ENCODE measurements at places on chromosomes 5 and 9.
A peak's percentile ranks its signal among the peaks of the same experiment; 100 is the strongest.

GRCh38 chr9:15369871-15370270, 52.8 kb upstream of the SNAPC3 start:
- DNase-seq = no peak

- no peak for DNase-seq
Observed at GRCh38 chr9:2096376-2096970, 81.3 kb downstream of the SMARCA2 start.

DNA sequence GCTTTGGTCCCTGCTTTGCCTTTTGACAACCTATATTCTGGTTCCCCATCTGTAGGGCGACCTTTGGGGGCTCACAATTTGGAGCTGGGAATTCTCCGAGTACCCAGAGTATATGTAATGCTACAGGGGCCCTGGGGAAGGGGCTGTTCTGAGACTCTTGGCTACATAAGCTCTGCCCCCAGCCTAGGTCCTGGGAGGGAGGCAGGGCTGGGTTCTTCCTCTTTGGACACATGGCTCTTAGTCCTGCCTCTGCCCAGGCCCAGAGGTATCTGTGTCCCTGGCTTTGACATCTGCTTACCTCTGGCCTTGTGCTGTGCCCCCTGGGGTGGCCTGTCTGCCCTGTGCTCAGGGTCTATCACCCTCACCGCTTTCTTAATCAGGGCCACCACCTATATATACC, 181.6 kb downstream of the CACNA1B start:
- DNase-seq = no peak

DNA sequence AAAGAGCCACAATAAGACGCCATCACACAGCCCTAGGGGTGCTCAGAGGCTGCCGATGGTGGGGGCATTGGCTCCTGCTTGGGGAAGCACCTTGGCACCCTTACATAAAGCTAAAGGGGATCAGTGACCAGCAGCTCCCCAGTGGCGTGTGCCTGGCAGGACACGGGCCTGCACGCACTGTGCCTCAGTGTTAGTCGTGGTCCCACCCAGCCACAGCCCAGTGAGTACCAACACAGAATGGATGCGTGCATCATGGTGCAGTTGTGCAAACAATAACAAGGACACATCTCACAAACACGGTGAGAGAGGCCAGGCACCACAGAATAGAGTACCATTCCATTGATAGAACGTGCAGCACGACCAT, 103.2 kb downstream of the WNK2 start:
- DNase-seq = no peak

- DNase-seq = no peak
Observed at GRCh38 chr5:150309101-150309885, 6.6 kb upstream of the ARSI start.

- DNase-seq = peak; percentile 24
Observed at GRCh38 chr5:139453683-139454567, 8.6 kb downstream of the ECSCR start.

- DNase-seq = no peak
Observed at GRCh38 chr5:90612919-90613318, 54.3 kb downstream of the ADGRV1 start.

GRCh38 chr5:84450617-84451414, 66.1 kb upstream of the EDIL3 start:
- no peak for DNase-seq

DNA sequence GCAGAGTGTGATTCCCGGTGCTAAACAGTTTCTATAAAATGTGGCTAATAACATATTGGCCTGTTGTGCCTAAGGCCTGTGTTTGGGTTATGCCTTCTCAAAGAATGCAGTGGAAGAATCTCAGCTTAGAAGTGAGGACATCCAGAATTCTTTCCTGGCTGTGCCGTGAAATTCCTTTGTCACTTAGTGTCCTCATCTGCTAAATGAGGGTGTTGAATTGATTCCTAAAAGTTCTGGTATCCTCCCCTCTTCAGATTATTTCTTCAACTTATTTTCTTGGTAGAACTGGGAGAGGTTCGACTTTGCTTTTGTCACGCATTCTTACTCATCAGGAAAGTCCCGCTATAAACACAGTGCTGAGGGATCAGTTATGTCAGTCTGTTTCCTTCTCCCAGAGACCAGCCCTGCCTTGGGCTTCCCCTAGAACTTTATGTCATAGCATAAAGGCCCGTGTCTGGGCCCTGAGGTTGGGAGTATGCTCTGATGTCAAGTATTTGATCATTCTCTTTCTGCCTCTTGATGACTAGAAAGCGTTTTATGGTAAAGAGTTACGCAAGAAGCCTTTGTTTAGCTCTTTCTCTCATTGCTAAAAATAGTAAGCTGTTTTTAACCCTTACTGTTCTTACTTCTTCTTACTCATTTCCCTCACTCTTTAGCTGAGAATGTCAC, 29.5 kb downstream of the MTAP start:
- peak; percentile 26 for DNase-seq

DNA sequence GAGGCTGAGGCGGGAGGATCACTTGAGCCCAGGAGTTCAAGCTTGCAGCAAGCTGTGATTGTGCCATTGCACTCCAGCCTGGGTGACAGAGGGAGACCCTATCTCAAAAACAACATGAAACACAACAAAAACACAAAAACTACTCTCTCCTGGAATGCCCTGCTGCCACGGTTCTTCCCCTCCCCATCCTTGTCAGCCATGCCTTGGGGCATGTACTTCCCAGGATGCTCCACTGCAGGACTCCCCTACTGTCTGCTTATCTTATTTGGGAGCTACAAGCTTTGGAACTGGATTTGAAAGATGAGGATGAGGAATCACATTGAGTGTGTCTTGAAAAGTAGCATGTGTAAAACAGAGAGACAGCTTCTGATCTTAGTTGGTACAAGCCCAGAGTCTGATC, 40.1 kb upstream of the KIAA1958 start:
- no peak for DNase-seq

DNA sequence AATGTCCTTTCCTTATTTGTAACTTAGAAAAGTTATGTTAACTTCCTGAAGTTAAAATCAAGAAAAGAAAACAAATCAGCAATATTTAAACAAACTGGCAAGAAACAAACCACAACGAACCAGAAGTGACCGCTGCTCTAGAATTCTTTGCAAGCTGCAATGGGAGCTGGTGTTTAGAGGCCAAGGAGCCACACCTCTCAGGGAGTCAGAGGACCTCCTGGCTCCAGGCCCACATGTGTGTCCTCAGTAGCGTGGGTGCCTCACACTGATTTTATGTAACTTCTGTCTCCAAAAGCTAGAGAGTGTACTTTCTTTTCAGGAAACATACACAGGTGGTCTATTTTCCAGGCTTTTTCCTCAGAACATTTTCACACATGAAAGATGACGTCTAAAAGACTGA, 100.4 kb downstream of the IRX2 start:
- DNase-seq = no peak

DNA sequence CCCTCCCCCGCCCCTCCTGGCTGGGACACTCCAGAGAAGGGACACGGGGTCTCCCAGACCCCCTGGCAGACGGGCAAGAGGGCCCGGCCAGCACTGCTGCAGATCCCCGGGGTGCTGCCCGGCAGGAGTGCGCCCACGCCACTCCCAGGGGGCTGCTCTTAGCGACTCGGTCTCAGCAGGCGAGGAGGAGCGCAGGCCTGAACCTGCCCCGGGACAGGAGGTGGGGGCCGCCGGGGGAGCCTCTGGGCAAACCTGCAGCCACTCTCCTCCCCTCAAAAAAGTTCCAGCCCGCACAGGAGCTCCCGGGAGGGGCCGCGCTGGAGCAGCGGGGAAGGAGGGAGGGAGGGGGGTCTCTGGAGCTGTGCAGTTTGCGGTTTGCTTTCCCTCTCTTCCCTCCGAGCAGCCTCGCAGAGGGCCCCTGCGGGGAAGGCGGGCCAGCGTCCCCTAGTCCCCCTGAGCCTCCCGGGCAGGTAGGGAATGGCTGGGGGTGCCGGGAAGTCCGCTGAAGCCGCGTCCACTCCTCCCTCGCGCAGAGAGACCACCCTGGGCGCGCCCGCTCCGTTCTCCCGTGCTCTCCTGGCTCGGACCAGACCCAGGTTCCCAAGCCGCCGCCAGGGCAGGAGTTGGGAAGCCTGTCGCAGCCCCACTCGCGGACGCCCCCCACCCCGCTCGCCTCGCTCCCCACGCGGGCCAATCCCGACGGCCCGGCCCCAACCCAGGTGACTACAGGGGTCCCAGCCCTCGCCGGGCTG, 44.2 kb downstream of the NACC2 start:
- no peak for DNase-seq

GRCh38 chr9:33161011-33161588, 6.0 kb downstream of the B4GALT1 start:
- peak; percentile 38 for DNase-seq

- DNase-seq = no peak
Observed at GRCh38 chr9:90964101-90965020, 162.7 kb downstream of the SYK start.

DNA sequence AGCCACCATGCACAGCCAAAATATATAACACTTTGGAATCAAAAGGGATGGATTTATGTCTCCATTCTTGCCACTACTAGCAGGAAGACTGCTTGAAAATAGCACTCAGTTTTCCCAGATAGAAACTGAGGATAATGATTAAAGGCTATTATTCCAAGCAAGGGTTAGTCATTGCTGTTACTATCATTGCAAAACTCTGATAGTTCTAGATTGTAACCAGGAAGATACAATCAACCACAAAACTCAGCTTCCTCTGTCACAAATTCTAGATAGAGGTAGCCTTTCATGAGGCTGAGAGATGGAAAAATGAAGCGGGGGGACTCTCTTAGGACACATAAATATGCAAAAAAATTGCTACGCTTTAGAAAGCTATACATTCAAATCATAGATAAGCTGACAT, 3.1 kb downstream of the ANXA1 start:
- DNase-seq = no peak

GRCh38 chr5:181133610-181134231, 2.8 kb upstream of the OR2V1 start:
- DNase-seq = no peak

DNA sequence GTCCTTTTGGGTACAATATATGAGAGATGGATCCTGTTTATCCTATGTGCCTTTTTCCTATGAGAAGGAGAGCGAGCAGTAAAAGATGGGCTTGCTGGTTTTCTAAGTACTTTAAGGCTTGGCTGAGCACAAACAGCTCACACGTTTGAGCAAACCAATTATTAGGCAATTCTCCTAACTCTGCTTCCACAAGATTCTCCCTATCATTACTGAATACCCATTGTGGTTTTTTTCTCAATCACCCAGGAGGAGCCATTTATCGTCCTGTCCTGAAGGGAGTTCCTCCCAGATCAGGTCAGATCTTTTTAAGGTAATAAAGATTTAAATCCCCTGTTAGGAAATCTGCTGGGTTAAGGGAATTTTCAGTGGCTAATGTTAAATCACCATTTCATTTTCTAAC, 19.4 kb upstream of the C1QTNF3 start:
- DNase-seq = no peak

GRCh38 chr9:84669013-84669287, 579 bp upstream of the NTRK2 start:
- no peak for DNase-seq

GRCh38 chr5:116536316-116537083, 38.1 kb downstream of the SEMA6A start:
- no peak for DNase-seq

- peak; percentile 19 for DNase-seq
Observed at GRCh38 chr5:38453506-38453905, 102.9 kb downstream of the LIFR start.

DNA sequence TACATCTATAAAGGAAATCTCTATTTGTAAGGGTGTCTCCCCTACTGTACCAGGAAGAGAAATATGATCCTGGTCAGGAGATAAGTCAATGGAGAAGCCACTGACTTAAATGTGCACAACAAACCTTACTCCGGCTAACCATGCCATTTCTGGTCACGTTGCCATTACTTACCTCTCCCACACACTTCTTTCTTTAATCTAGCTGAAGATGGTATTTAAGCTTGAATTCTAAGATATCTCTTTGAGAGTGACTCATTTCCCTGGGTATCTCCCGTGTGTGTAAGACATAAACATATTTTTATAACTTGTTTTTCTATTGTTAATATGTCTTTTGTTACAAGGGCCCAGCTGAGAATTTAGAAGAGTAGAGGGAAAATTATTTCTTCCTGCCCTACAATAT, 296.6 kb downstream of the SEMA5A start:
- DNase-seq = no peak

DNA sequence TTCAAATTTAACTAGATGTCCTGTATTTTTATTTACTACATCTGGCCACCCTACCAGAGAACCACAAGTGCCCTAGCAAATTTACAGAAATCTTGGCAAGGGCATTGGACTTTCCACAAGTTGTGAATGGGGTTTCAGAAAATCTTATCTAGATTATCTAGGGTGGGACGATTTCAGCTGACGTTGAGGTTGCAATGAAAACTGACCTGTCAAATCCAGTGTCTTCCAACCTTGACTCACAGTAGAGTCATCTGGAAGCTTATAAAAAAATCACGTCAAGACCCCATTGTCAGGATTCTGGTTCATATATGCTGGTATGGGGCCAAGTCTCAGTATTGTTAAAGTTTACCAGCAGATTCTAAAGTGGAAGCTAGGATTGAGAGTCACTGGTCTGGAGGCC, 109.6 kb upstream of the ACTBL2 start:
- DNase-seq = no peak

GRCh38 chr9:97572196-97572891, 60.8 kb downstream of the TSTD2 start:
- no peak for DNase-seq

GRCh38 chr5:177183766-177184360, 50.3 kb downstream of the NSD1 start:
- no peak for DNase-seq

- no peak for DNase-seq
Observed at GRCh38 chr9:15735083-15735857, 182.4 kb downstream of the CCDC171 start.

GRCh38 chr9:105887679-105888078, 193.3 kb downstream of the TMEM38B start:
- no peak for DNase-seq

GRCh38 chr5:142342128-142342981, 17.5 kb upstream of the SPRY4 start:
- no peak for DNase-seq

DNA sequence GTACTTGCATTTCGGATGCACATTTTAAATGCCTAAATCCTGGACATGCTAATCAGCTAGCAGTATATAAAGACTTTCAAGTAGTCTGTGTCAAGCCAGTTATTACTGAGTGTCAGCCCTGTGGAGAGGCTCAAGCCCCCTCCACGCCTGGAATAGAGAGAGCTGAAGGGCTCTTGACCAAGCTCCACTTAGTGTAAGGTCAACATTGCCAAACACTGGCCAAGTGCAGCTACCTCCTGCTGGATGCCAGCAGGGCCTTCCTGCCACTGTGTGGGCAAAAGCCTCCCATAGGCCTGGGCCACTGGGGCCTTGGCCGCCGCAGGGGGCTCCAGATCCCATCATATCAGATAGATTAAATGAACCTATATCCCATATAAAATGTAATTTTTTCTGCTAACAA, 239.4 kb upstream of the PANK3 start:
- DNase-seq = no peak

Data from stimulated activated naive CD4-positive, alpha-beta T cell treated with Interleukin-2 at 50 U/mL for 16 hours (primary cell).